ENCODE measurements at places on chromosomes 1 and 21. TPM values are rescaled to one million over a fixed set of nuclear protein-coding genes. Genes with fewer than 3 reads are reported as not detected.
A peak's percentile ranks its signal among the peaks of the same experiment; 100 is the strongest.

FCMR gene
- total RNA-seq = 4.0 TPM

DNA sequence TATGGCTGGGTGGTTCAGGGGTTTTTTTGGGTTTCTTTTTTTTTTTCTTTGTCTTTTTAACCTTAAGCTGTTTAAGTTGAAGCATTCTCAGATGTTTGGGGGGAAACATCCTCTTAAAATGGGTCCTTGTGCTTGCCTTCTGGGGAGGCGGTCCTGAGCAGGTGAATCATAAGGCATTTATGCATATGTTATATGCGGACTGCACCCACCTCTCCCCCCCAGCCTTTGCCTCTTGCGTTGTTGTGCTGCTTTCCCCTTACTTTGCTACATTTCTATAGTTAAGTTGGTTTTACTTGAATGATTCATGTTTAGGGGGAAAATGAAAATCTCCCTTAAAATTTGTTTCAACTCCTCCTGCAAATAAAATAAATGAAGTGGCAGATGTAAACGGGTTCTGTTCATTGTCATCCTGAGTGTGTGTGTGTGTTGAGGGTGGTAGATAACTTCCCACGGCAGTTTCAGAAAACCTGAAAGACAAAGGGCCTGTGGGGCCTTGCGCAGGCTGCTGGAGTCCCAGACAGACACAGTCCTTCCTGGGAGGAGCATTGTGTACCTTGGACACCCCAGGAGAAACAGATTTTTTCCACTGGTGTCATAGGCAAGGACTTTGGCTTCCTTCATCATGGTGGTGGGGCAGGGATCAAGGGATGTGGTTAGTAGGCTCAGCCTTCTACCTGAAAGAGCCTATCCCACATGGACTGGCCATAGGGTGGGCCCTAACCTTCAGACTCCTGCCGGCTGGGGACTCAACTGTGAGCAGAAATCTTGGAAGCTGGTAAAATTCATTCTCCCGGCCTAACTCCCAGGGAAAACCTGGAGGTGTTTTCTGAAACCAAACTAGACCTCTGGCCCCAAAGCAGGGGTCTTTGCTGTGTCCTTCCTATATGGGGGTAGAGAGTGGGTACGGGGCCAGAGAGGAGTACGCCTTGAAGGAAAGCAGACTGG, 926 bp upstream of the SH3D21 start:
- no peak overlapping the region for H3K4me3 ChIP-seq
- no peak for DNase-seq
- H3K27ac ChIP-seq = no peak overlapping the region

GRCh38 chr1:226355669-226356551, 46.9 kb upstream of the LIN9 start:
- H3K27ac ChIP-seq = no peak overlapping the region
- no peaks in the 10 kb centered on the region for H3K36me3 ChIP-seq
- H3K4me3 ChIP-seq = no peak overlapping the region
- no peaks in the 10 kb centered on the region for H3K27me3 ChIP-seq
- no peak for DNase-seq
- no peaks in the 10 kb centered on the region for H3K4me1 ChIP-seq

DNA sequence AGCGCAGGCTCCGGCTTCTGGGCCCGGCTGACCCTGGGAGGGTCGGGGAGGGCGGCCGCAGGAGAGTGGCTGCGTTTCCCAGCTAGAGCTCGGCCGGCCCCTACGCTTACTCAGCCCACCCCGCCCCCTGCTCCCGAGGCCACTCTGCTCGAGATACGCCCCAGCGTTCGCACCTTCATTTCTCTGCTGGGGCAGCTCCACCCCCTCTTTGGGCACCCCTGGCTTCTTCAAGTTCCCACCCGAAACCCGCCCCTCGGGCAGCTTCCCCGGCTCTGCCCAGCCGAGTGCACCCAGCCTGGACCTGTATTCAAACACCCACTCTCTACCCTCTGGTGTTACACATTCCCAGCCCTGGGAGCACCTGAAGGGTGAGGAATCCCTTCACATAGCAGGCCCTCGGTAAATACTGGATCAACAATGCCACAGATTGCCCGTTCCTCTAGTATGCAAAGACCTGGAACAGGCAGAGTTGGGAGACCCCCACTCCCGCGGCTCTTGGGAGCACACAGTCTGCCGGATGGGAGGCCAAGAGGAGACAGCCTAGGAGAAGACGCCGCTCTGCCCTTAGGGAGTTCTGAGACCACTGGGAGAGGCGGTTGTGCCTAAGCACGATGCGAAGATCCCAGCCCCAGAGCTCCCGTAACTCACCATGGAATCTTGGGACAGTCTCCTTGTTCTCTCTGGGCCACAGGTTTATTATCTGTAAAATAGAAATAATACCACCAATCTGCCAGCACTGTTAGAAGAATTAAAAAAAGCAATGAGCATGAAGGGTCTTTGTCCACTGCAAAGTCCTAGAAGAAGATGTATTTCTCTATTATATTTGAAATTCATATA, 566 bp upstream of the PAQR7 start:
- peak; percentile 87 for DNase-seq
- no peak overlapping the region for H3K27ac ChIP-seq
- no peaks in the 10 kb centered on the region for H3K36me3 ChIP-seq
- H3K4me3 ChIP-seq = peak overlapping the region; percentile 73
- no peaks in the 10 kb centered on the region for H3K4me1 ChIP-seq
- no peaks in the 10 kb centered on the region for H3K27me3 ChIP-seq

- no peak overlapping the region for H3K27ac ChIP-seq
- no peaks in the 10 kb centered on the region for H3K4me1 ChIP-seq
- H3K4me3 ChIP-seq = no peak overlapping the region
Observed at GRCh38 chr1:5296557-5297179, 642.3 kb downstream of the AJAP1 start.

- no peaks in the 10 kb centered on the region for H3K36me3 ChIP-seq
- no peak overlapping the region for H3K4me3 ChIP-seq
- no peaks in the 10 kb centered on the region for H3K4me1 ChIP-seq
- no peaks in the 10 kb centered on the region for H3K27me3 ChIP-seq
- no peak for DNase-seq
Observed at GRCh38 chr1:181341026-181341632, 142.2 kb upstream of the CACNA1E start.

GRCh38 chr1:230351983-230352382, 74.1 kb downstream of the PGBD5 start:
- no peak overlapping the region for H3K4me3 ChIP-seq
- no peak overlapping the region for H3K27ac ChIP-seq
- no peak for DNase-seq
- no peaks in the 10 kb centered on the region for H3K27me3 ChIP-seq
- peaks cover 2% of the 10 kb centered on the region for H3K4me1 ChIP-seq
- H3K36me3 ChIP-seq = no peaks in the 10 kb centered on the region

- H3K4me3 ChIP-seq = no peak overlapping the region
- no peaks in the 10 kb centered on the region for H3K4me1 ChIP-seq
- H3K36me3 ChIP-seq = no peaks in the 10 kb centered on the region
- no peak for DNase-seq
- H3K27me3 ChIP-seq = no peaks in the 10 kb centered on the region
Observed at GRCh38 chr1:84774669-84775534, 84.6 kb upstream of the SSX2IP start.

GRCh38 chr1:30469426-30469825, 254.0 kb downstream of the MATN1 start:
- no peaks in the 10 kb centered on the region for H3K36me3 ChIP-seq
- no peak overlapping the region for H3K27ac ChIP-seq
- DNase-seq = peak; percentile 24
- H3K4me3 ChIP-seq = no peak overlapping the region
